ENCODE measurements at places on chromosomes 2 and 18.

DNA sequence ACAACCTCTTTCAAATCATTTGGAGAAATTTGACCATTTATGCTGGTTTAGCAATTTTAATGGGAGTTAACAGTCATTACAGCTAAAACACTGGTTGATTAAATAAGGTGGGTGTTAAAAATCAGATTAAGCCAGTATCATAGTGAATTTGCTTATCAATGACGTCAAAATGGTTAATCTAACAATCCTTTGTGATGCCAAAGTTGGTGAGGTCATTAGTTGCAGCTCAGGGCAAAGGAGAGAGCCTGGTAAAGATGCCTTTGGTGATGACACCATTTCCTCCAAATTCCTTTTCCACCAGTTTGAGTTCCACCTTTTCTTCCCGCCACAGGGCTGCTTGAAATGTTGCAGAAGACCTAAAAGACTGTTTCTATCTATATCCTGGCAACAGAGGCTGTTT is 757.1 kb upstream of the PIK3C3 start:
- DNase-seq, result no peak

DNA sequence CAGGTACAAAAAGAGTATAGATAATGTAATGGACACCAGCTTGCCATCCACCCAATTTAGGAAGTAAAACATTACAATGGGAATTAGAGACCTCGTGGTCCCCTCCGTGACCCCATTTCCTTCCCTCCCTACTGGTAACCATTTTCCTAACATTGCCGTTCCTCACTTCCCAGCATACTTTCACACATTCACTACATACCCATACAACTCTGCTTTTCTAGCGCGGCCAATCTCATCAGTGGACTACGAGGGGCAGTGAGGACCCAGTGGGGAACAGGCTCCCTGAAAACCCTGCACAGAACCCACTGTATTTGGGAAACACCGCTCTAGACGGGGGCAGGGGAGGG is 1.1 kb downstream of the ENOSF1 start:
- no peak for DNase-seq

DNA sequence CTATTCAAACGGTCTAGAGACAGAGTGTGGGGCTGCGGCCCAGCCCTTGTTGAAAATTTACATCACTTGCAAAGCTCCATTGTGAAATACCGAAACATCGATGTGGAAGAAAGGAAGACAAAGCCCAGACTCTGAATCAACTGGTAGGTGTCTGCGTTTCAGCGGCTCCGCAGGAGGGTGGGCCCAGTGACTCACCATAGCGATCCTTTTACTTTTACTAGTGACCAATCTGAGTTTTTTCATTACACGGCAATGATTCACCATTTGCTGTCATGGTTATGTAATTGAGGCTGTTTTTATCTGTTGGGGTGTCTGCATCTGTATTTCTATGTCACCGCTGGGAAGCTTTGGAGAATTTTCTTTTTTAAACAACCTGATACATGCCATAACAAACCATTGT is 66.6 kb upstream of the ODC1 start:
- DNase-seq, result no peak

GRCh38 chr2:235827585-235827992 is 333.7 kb downstream of the AGAP1 start:
- no peak for DNase-seq

GRCh38 chr2:192253692-192254091 is 59.0 kb upstream of the TMEFF2 start:
- no peak for DNase-seq

GRCh38 chr2:91748902-91749301 is 3057.4 kb downstream of the RPIA start:
- no peak for DNase-seq

- no peak for DNase-seq
Observed at GRCh38 chr18:73136134-73136533, 268.3 kb upstream of the NETO1 start.

DNA sequence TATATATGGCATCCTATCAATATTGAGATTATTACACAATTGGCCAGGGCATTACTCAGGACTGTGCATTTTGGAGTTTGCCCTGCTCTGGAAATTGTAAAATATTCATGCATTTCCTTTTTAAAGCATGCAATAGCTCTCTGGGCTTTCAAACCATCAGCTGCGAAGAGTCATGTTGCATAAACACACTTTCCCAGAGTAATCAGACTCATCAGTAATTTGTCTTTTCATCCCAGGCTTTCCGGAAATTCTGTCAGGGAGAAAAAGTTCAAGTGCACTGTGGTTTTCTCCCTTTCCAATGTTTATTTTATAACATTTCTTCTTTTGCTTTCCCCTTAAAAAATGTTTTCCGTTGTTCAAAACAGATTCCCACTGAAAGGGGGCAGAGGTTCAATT is 38.9 kb upstream of the FHL2 start:
- no peak for DNase-seq

- no peak for DNase-seq
Observed at GRCh38 chr18:61731178-61731577, 161.6 kb downstream of the RNF152 start.

DNA sequence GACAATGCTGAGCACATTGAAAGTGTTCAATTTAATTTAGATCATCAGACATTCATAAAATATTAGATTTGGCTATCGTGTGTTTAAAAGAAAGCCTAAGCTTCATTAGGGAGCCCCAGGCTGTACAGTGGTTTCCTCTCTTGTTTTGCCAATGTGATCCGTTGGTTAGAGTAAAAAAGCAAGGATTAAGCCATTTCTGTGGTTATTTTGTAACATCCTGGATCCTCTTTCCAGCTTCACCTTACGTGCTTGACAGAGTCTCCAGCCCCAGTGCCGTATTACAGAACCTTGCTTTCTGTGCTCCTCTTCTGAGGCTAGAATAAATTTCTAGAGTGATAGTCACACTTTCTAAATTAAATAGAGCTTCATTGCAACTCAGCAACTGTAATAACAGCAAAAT is 289.3 kb upstream of the LINC00305 start:
- no peak for DNase-seq

DNA sequence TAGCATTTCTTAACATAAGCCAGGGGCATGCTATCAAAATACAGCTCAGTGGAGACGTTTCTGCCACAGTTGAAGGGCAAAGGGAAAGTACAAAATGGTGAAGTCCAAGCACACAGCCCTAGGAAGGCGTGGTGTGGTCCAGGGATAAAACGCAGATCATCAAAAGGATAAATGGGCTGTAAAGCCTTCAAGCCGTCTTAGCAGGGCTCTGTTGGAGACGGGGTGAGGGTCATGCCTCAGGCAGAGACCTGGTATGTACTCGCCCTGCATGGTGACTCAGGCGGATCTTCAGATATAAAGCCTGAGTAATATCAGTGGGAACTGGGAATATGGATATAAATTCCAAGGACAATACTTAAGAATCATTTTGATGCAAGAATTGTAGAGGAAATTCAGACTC is 61.2 kb downstream of the NGEF start:
- no peak for DNase-seq

DNA sequence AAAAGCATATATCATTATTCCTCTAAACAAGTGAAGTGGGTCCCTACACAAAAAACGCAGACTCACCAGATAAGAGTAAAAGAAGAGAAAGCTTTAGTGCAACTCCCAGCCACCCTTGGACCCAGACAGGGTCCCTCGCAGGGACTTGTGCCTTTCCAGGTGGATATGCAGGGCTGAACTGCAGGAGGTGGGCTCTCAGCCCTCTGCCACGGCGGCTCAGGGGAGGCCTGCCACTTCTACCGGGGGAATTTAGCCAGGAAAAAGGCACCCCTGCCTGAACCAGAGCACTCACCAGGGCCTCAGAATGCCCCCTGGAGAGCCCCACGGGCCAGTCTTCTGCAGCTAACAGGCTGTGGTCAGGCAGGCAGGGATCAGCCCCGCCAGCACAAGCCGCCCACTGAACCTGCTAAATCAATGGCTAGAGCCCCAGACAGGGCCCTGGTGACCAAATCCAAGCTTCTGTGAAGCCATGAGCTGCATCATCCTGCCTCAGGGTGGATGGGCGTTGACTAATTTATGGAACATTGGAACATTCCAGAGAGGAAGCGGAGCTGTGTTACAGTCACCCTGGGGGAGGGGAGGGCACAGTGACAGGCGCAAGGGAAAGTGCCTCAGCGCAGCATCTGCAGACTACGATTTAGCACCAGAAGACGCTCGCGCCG is 209.3 kb downstream of the EIPR1 start:
- DNase-seq, result no peak

- no peak for DNase-seq
Observed at GRCh38 chr2:216351172-216351925, 20.9 kb downstream of the MARCHF4 start.

DNA sequence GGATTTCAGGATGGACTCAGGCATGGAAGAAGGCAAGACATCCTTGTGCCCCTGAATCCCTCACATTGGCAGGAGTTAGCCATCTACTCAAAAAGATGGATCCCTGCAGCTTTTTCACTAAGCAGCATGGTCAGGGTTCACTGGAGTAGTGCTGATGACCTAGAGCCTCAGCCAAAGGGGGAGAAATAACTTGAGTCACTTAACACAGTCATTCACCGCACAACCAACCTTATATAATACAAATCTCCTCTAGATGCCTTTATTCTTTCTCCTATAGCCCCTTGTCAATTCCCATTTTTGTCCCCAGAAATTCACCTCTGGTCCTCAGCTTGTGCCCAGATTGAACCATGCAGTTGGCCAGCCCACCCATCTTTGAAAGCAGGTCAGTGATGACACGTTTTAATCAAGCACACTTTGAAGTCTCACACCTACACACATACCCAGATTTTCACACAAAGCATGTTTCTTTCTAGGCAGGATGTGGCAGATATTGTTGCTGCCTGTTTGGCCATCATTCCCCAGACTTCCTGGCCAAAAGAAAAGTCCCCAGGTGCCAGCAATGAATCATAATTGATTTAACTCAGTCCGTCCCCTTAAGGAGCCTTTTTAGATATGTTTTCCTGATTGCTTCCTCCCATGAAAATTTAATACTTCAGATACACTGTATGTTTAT is 84.2 kb downstream of the LBH start:
- DNase-seq, result peak; percentile 44

- DNase-seq, result peak; percentile 64
Observed at GRCh38 chr2:180124273-180125139, 117.4 kb upstream of the CWC22 start.

- peak; percentile 1 for DNase-seq
Observed at GRCh38 chr2:240930631-240931318, 24.6 kb downstream of the CROCC2 start.

DNA sequence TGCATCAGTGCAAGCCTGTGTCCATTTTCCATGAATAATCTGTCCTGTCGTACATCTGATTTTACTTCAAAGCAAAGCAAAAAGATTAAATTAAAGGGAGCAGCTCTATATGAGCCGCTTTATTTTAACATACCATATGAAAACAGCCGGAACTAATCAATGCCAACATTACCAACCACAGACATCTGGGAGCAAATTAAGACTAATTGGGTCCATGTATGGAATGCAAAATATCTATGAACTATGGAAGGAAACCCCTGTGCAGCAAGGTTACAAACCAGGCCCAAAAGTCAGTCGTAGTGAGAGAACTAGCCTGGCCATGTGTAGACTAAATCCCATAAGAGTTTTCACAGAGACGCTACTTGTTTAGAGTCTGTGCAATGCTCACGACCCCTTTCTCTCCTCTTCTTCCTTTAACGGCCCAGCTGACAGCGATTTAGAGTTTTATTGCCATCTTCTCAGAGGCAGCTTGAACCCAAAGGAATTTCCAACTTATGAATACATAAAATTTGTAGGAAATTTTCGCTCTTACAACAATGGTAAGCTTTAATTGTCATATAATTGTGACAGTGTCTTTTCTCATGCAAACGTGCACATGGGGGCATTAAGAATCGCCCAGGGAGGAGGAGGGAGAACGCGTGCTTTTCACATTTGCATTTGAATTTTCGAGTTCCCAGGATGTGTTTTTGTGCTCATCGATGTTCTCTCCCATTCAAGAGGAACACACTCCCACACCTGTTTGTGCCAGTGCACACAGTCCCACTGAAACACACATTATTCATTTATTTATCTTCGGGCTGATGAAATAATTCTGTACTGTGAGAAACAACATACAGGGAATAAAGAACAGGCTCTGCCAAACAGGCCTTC is 52.9 kb upstream of the RPL31 start:
- DNase-seq, result no peak

DNA sequence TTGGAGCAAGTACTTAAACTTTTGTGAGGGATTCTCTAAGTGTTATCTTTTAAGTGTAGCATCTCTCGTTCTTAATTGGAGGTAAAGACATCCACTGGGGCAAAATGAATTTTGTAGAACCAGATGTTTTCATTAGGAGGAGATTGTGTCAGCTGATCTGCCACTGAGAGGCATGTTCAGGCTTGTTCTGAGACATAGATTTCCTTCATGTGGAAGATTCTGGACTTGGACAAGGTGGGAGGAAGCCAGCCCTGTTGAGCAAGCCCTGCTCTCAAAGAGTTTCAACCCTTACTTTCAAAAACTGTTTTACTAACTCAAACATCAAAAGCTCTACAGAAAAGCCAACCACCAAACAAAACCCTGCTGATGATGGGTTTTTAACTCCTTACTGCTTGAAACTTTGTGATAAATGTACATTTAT is 6.5 kb downstream of the MAP4K4 start:
- DNase-seq, result peak; percentile 24

DNA sequence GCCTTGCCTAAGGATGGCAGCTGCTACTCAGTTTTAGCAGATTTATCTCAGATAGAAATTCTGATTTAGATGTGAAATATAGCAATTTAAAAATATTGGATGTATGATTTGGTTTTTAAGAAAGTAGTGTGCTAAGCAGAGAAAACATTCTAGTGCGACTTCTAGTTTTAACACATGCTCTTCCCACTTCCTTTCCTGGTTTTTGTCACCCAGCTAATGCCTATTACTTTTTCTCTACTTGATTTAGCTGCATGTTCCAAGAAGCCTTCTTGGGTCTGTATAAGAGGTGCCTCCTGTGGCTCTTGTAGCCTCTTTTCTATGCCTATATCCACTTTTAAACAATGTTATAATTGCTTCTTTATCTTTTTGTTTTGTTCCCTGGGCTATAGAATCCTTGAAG is 53.0 kb downstream of the GPD2 start:
- no peak for DNase-seq

GRCh38 chr2:67792681-67793091 is 270.1 kb downstream of the C1D start:
- no peak for DNase-seq

DNA sequence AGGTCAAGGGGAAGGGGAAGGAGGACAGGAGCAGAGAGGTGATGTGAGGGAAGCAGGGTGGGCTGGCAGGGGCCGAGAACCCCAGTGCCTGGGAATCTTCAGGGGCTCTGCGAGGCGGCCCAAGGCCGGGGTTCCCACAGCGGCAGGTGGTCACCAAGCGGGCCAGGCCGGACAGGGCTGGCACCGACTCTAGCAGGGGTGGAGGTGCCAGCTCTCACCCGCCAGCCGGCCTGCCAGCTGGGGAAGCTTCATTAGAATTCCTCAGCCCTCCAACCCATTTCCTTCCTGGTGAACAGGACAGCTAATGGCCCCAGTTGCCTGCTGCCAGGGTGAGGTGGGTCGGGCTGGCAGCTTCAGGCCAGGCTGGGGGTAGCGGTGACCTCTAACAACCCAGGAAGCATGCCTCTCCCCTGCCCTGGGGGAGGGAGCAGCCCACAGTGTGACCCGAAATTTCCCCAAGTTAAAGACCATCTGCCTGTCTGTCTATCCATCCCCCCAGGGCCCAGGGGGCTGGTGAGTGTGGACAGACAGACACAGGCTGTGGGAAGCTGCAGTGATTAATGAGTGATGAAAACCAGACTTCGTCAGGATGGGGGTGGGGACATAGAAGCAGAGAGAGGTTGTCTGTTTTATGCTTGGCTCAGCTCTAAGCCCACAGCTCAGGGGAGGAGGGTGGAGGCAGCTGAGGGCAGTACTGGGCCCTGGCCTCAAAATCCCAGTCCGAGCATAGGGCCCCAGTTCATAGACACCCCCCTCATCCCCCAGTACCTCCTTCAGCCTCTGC is 144.1 kb downstream of the ZFP36L2 start:
- no peak for DNase-seq

- DNase-seq, result no peak
Observed at GRCh38 chr2:207072571-207072970, 93.2 kb downstream of the KLF7 start.
